ENCODE measurements at places on chromosomes 7 and 10. TPM values are rescaled to one million over a fixed set of nuclear protein-coding genes. Genes with fewer than 3 reads are reported as not detected.

The TEX36 gene
- polyA plus RNA-seq, result not detected

The MKI67 gene
- polyA plus RNA-seq, result not detected

The MAP3K8 gene
- 2.3 TPM for polyA plus RNA-seq

The ARHGEF35 gene
- polyA plus RNA-seq, result 4.0 TPM

The MAT1A gene
- polyA plus RNA-seq, result 1.1 TPM

The DLX6 gene
- polyA plus RNA-seq, result 0.07 TPM

The SEMA3D gene
- polyA plus RNA-seq, result 28.8 TPM

The MMD2 gene
- polyA plus RNA-seq, result not detected

The ST8SIA6 gene
- 2.3 TPM for polyA plus RNA-seq

The HK1 gene
- polyA plus RNA-seq, result 29.9 TPM

The PAX2 gene
- not detected for polyA plus RNA-seq

The LRRTM3 gene
- polyA plus RNA-seq, result 2.8 TPM

The IKZF1 gene
- 1.00 TPM for polyA plus RNA-seq

The AKR1D1 gene
- not detected for polyA plus RNA-seq

The FGFR2 gene
- polyA plus RNA-seq, result 2.6 TPM

The SLC18A3 gene
- not detected for polyA plus RNA-seq

The CYP2C18 gene
- not detected for polyA plus RNA-seq

The GCK gene
- polyA plus RNA-seq, result not detected

The NUTM2A gene
- 1.7 TPM for polyA plus RNA-seq

The ASB10 gene
- not detected for polyA plus RNA-seq

The CUL2 gene
- polyA plus RNA-seq, result 47.1 TPM

The COBL gene
- polyA plus RNA-seq, result 110 TPM

The ADAM8 gene
- polyA plus RNA-seq, result 0.85 TPM

The TBXAS1 gene
- polyA plus RNA-seq, result 2.5 TPM

The CPVL gene
- 17.0 TPM for polyA plus RNA-seq

The AS3MT gene
- 14.3 TPM for polyA plus RNA-seq

The OSBPL3 gene
- 4.9 TPM for polyA plus RNA-seq

The PON3 gene
- not detected for polyA plus RNA-seq

The POLR3A gene
- not detected for polyA plus RNA-seq

The CALHM2 gene
- polyA plus RNA-seq, result 28.5 TPM

The HECW1 gene
- polyA plus RNA-seq, result 0.45 TPM

The HOXA13 gene
- 0.73 TPM for polyA plus RNA-seq

The FGL2 gene
- 29.4 TPM for polyA plus RNA-seq

The LIMK1 gene
- 15.0 TPM for polyA plus RNA-seq

The CYP26C1 gene
- 0.07 TPM for polyA plus RNA-seq

The ADCY1 gene
- 11.6 TPM for polyA plus RNA-seq

The PGAM2 gene
- polyA plus RNA-seq, result 167 TPM

The PYROXD2 gene
- polyA plus RNA-seq, result 16.0 TPM

The ANKIB1 gene
- 27.0 TPM for polyA plus RNA-seq

The FKBP6 gene
- 0.11 TPM for polyA plus RNA-seq

The C7orf33 gene
- 1.1 TPM for polyA plus RNA-seq

The CYTH3 gene
- 34.7 TPM for polyA plus RNA-seq

The HMX2 gene
- polyA plus RNA-seq, result not detected

The SEMA3A gene
- 20.2 TPM for polyA plus RNA-seq

The ADIRF gene
- 10.1 TPM for polyA plus RNA-seq

The TLX1 gene
- polyA plus RNA-seq, result not detected

The INMT gene
- 2.8 TPM for polyA plus RNA-seq

The TRIM50 gene
- 0.18 TPM for polyA plus RNA-seq

The SLK gene
- polyA plus RNA-seq, result 28.9 TPM

The ZNF239 gene
- 8.9 TPM for polyA plus RNA-seq
